LoVo (cell line): ENCODE measurements at places on chromosomes 12 and 14.

- no peak for DNase-seq
These were observed 272.8 kb upstream of the DAAM1 start for GRCh38 chr14:58915646-58916045.

GRCh38 chr12:125685915-125686314 is 620.7 kb downstream of the AACS start:
- no peak for DNase-seq

DNA sequence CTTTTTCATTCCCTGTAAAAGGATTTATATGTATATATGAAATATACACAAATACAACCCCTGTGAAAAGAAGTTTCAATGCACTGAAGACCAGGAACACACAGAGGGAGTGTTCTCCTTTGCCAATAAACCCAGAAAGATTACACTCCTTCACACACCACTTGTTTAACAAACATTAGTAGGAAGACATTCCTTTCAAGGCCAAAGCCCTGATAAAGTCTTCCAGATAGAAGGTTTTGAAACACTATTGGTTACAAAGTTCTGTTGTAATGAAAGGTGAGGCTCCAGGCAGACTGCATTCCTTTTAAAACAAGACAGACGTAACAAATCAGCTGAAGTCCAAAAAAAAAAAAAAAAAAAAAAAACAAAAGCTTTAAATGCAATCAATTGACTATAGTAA is 81.0 kb downstream of the PTPN21 start:
- DNase-seq = no peak

- DNase-seq = no peak
These were observed 36.3 kb downstream of the TPCN1 start for GRCh38 chr12:113257564-113257963.

DNA sequence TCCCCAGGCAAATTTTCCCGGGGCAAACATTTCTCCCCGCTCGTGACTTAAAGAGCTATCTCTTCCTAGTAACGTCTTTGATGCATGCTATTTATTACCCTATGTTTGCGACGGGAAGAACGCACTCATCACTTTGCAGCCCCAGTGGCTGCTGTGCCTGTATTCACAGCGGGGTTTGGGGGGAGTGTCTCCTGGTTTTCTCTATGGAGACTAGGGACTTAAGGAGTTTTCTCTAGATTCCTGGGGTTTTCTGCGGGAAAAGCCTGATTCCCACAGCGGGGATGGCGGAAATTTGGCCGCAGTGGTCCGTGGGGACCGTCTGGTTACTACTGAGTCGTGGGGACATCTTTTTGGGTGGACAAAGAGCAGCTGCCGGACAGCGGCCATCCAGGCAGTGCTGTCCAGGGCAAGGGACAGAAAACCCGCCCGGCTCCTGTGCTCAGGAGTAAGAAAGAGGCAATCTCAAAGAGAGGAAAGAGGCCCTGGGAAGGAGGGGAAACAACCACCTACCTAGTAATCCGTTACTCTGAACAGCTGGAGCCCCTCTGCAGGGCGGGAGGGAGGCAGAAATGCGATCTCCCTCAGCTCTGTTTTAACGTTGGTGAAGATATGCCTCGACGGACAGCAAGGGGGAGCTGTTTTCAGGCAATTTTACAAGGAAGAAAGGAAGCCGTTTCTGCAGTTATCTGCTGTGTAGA is 771 bp upstream of the AVPR1A start:
- DNase-seq = peak; percentile 64

GRCh38 chr12:131047789-131048610 is 94.3 kb downstream of the ADGRD1 start:
- DNase-seq = no peak

DNA sequence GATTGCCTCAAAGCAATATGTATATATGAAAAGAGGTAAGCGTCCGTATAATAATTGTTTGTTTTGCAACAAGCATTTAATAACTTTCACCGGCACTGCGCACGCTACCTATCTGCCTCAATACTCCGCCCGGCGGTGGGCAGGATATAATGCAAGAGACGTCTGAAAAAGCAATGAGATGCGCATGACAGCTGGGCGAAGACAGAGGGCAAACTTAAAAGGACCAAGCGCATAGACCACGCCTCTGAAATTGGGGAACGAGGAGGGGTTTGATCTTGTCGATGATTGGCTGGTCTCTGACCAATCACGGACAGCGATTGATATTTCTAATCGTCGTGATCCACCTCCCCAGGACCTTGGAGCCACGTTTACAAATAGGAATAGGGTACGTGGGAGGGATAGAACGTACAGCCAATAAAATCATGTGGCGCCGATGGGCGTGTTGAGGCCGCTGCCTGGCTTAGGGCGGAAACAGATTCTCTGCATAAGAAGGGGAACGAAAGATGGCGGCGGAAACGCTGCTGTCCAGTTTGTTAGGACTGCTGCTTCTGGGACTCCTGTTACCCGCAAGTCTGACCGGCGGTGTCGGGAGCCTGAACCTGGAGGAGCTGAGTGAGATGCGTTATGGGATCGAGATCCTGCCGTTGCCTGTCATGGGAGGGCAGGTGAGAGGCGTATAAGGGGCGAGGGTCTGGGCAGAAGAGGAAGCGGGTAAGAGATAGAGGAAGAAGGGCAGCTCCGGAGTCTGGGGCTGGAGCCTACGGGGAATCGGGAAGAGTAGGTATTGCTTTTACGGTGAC is at the start of gene OS9:
TSS of gene OS9 (plus strand) at position 474 of the 800 bp plus-strand sequence. CDS start at position 504, 30 bp downstream.
- DNase-seq = peak; percentile 100

GRCh38 chr12:75848431-75848925 is 183.1 kb downstream of the PHLDA1 start:
- no peak for DNase-seq

DNA sequence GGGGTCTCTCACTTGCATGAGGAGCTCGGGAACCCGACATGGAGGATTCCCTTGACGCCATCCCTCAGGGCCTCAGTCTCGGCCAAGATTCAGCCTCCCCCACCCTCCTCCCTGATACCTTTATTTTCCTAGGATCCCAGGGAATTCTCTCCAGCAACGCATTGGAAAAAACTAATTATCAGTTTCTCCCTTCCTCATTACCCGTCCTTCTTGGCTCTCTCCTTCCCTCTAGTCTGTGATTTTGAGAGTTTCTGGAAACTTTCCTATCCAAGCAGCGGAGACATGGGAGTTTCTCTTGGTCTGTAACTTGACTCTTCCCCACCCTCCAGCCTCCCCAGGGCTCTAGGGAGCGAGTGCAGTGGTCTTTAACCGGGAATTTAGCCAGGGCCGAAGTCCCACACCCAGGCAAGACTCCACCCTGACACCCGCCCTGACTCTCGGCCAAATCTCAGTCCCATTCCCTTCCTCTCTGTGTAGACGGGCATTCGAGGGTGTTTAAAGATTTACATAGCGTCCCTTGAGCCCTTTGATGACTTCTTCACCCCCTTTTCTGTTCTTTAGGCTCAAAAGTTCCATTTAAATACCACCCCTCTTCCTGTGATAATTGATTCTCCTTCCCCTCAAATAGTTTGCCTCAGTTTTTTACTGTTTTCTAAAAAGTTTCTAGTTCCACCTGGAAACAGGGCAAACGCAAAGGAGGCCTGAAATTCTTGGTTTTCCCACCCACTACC is 6.7 kb downstream of the HOXC5 start:
- no peak for DNase-seq

GRCh38 chr14:55556929-55557623 is 22.9 kb upstream of the KTN1 start:
- DNase-seq = peak; percentile 66

- DNase-seq = no peak
These were observed 69.8 kb downstream of the EFCAB11 start for GRCh38 chr14:89884761-89885160.

GRCh38 chr12:30885321-30885720 is 41.2 kb upstream of the TSPAN11 start:
- no peak for DNase-seq

DNA sequence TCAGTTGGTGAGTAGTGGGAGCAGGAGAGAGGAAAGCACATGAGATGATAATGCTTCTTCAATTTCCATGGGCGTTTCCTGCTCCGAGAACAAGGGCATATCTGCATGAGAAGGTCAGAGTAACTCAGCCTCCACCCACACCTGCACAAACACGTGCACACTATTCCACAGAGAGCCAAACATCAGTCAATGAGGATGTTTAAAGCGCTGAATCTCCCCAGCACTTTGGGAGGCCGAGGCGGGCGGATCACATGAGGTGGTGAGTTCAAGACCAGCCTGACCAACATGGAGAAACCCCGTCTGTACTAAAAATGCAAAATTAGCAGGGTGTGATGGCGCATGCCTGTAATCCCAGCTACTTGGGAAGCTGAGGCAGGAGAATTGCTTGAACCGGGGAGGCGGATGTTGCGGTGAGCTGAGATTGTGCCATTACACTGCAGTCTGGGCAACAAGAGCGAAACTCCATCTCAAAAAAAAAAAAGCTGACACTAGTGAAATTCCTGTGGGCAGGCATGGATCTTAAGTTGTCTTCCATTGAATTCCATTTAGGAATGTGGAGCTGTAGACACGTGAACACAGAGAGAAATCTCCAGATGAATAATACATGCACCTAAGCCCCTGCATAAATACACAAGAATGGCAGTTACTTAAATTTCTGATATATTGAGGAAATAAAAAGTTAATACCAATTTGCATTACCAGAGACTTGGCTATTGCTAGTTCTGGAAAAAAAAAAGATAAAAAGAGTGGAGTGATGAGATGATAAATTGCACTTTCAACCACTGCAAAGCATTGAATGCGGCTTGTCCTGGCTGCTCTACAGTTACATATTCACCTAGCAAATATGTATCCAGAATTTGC is 1097.4 kb upstream of the TMEM132C start:
- no peak for DNase-seq

- no peak for DNase-seq
These were observed 44.6 kb downstream of the GNS start for GRCh38 chr12:64714551-64714968.

- peak; percentile 38 for DNase-seq
These were observed 15.4 kb downstream of the SYNE2 start for GRCh38 chr14:63867933-63868921.

- DNase-seq = no peak
These were observed 38.2 kb downstream of the BDKRB1 start for GRCh38 chr14:96294246-96294645.

DNA sequence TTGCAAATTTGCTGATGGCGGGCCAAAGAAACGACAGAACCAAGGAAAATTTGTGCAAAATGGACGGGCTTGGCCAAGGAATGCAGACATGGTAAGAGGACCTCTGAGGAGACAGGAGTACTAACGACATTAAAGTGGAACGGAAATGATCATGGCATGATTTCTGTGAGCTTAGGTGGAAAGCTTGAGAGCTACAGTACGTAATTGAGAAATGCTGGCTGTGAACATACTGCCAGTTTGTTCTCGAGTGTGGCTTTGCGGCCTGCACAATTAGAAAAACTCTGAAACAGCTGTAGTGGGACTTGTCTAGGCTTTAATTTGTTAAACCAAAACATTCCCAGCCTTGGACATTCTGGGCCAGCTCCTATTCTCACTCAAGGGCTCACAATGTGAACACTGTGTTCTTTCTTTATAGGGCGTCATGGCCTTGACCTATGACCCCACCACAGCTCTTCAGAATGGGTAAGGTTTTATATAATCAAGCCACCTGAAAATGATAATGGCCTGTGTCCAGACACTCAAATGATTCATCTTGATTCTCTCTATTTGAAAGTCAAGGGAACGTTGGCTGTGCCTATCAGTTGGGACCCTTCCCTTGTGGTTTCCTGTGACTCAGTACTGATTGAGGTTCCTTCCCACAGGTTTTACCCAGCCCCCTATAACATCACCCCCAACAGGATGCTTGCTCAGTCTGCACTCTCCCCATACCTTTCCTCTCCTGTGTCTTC is 48.5 kb downstream of the BAZ2A start:
- no peak for DNase-seq

GRCh38 chr12:105030820-105031807 is 45.0 kb downstream of the NOPCHAP1 start:
- no peak for DNase-seq

DNA sequence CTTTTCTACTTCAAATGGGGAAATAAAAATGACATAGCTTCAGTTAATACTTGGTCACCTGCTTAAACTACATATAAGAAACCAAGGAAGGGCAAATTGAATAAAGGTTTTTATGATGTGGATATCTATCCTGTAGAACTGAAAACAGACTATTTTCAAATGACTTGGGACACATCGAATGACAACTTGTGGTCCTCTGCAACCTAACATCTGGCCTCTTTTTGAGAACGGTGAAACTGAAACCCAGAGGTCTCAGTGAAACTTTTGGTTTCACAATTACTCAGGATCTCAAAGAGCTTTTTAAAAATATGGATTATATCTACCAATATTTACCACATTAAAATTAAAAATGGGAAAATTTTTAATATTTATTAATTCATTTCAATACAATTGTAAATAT is 65.2 kb downstream of the PPP2R5E start:
- DNase-seq = no peak

- DNase-seq = no peak
These were observed 866.3 kb downstream of the NRXN3 start for GRCh38 chr14:79036441-79036840.

DNA sequence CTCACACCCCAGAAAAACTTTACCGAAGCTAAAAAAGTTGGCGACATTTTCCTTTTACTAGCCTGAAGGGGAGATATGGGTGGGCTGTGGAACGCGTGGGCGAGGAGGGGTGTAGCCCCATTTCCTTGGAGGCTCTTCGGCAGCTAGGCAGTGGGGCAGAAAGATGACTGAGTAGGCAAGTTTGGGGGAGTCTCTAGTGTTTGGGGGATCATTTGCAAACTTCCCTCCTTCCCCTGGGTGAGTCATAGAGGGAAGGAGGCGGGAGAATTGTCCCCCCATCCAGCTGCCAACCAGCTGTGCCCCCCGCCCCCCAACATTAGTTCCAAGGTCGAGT is 2.3 kb downstream of the GLI1 start:
- peak; percentile 15 for DNase-seq

DNA sequence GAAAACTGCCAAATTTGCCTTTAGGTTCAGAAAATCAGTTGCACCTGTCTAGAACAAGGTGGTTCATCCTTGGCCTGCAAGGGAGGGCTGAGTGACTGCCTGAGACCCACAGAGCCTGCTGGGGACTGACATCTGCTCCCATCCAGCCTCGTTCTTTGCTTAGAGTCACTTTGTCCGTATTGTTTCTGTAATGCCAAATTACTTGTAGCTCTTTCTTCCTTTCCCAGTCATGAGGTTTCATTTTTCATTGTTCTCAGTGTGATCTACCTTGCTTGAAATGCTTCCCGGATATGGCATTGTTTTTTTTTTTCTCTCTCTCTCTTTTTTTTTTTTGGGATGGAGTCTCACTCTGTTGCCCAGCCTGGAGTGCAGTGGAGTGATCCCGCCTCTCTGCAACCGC is 21.3 kb downstream of the TSPAN9 start:
- no peak for DNase-seq

DNA sequence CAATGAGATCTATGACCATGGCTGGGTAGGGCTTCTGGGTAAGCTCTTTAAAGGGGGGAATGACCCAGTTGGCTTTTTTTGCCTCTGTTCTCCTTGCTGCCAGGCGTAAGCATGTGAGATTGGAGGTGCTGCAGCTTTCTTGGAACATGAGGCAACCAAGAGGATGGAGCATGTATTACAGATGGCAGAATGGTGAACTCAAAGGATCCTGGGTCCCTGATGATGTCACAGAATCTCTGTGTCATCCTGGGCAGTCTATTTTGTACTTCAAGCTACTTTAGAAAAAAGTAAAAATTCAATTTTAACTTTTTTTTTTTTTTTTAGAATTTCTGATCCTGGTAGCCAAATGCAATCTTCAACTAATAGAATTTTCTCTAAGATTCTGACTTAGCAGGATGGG is 8.0 kb downstream of the KRT82 start:
- DNase-seq = no peak
